ENCODE measurements at places on chromosomes 7 and 10.

- DNase-seq: peak; percentile 42
Observed at GRCh38 chr7:155198901-155199845, 98.5 kb upstream of the INSIG1 start.

DNA sequence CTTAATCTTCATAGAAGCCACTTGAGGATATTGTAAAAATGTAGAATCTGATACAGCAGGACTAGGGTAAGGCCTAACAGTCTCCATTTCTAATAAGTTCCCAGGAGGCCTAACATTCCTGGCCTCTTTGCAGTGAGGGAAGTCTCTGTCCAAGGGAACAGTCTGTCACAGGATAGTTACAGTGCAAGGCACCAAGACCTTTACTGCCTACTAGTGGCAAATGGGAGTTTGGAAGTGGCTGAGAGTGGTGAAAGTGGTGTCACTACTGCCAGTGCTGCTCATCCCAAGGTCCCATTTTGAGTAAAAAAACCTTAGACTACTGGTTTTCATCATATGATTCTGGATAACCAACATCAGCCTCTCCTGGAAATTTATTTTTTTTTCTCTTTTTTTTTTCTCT is 619.5 kb upstream of the SEMA3D start:
- DNase-seq: no peak

DNA sequence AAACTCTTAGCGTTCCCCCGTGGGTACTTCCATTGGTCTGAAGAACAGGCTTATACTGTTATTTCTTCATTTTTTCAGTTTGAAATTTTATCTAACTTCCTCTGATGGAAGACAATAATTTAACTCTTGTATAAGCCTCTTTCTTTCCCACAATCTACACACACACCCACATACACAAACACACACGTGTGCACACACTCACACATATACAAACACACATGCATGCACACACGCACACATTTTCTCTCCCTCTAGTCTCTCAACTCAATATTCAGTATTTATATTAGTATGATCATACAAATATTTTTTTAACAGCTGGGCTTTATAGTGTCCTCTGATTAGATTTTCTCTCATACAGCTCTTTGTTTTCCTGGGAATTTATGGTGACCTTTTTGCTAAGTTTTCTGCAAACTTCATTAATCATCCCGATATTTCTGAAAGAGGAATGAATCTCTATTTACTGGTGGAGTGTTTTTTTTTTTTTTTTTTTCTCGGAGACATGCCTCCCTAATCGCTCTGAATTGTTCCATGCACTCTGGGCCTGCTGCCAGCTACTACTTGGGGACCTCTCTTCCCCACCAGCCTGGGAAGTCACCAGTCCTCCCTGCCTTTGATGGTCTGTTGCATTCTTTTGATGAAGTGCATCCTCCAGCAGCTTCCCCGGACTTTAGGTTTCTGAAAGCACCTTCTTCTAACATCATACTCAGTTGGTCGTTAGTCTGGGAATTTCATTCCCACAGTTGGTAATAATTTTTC is 75.5 kb downstream of the ZNF777 start:
- DNase-seq: no peak

DNA sequence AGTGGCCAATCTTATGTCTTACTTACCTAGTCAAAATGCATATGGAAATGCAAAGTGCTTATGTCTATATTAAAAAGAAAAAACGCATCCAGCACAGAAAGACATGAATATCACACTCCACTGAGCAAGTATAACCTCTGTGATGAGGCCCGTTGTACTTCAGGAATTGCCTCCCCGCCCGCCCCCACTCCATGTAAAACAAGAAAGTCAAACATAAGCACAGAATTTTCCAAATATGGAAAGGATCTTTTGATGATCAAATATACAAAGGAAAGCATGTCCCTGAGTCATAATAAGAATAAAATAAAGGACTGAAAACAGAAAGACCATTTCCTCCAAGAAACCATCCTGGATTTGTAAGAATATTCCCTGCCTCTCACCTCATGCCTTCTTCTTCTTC is 229.1 kb downstream of the BAMBI start:
- DNase-seq: no peak

DNA sequence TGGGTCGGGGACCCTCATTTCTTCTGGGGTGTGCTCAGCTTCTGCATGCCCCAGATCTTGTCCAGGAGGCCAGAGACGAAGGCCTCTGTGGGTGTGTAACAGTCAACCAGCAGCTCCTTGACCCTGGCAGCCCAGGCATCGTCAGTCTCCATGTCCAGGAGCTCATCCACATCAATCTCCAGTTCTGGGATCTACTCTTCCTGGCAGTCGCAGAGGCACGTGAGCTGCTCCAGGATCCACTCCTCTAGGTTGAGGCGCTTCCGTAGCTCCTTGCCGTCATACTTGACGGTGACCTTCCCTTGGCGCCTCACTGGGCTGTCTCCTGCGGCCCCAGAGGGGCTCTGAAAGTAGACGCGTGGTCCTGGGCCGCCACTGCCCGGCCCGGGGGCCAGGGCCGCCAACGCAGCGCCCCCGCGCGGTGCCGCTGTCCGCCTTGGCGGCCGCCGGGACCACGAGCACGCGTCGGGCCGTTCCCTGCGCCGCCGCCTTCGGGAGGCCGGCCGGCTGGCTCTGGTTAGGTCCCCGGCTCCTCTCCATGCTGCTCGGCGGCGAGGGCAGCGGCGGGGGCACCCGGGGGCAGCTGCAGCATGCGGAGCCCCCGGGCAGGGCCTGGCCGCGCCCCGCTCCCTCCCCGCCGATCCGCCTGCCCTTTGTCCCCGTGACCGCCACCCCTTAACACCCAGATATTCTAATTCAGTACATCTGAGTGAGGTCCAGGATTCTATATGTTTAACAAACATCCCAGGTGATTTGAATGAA is 170.5 kb downstream of the SEPTIN7 start:
- DNase-seq: no peak

GRCh38 chr7:149883452-149883861 is 9.7 kb downstream of the ATP6V0E2 start:
- DNase-seq: no peak

DNA sequence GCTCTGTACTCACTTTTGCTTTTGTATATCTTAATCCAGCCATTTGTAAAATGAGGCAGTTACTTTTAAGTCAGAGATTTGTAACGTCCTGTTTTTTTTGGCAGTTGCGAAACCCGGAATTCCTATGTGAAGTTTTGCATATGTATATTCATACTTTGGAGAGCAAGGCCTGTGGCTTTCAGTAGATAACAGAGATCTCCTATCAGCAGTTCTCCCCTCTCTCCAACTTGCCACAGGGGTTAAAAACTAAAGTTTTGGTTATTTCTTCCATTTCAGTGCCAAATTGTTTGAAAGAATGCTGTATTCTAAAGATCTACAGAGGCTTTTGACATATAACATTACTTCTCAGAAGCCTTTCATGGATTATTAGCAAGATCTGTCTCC is 102.4 kb downstream of the EXOC4 start:
- DNase-seq: no peak

GRCh38 chr7:33650828-33651227 is 254.5 kb upstream of the BMPER start:
- no peak for DNase-seq

DNA sequence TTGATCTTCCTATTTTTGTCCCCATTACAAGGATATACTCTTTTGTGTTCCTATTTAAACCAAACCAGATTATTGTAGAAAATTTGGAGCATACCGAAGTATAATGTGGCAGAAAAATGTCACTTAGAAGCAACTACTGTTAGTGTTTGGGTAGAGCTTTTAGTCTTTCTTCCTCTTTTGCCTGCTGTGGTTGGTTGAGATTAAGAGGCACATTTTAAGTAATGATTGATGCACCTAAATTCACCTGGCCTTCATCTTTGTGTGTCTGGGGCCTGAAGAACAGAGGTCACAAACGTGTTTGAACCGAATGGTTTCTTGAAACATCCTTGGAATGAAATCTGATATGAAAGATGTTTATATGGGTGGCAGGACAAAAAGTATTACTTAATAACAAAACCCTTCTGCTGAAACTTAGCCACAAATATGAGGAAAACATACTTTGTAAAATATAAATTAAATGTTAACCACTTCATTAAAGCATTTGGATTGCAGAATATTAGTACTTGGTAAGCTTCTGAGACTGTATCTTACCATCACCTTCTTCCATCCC is 2.6 kb downstream of the BPGM start:
- DNase-seq: no peak

GRCh38 chr10:89861584-89862301 is 160.4 kb downstream of the KIF20B start:
- no peak for DNase-seq

DNA sequence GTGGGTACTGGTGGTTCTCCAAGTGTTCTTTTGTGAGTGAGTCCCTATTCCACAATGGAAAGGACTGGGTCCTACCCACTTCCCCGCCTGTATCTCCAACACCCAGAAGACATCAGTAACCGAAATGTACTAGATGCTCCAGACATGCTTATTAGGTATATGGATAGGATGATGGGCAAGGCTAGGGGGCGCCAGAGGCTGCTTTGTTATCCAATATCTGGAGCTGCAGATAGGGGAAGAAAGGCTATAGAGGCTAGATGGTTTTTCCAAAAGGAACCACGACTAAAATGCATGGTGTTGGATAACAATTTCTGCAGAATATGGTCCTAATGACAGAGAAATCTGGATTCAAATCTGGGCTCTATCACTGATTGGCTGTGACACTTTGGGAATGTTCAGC is 56.2 kb upstream of the TM9SF3 start:
- DNase-seq: no peak

DNA sequence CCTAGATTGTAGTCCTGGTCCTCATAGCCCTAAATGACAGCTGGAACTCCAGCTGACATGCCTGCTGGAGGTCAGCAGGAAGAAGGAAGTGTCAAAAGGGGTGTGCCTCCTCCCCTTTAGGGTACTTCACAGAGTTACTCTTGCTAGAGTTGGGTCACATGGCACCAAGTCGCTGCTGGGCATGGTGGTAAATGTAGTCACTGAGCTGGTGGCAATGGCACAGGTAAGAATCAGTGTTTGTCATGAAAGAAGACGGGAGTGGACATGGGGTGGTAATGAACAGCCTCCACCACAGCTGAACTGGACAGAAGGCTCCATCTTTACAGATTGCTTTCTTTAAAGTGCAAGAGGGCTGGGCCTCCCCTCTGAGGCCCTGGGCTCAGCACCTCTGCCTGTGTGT is 122.3 kb downstream of the ACTR3B start:
- DNase-seq: no peak

- DNase-seq: no peak
Observed at GRCh38 chr10:932589-932988, 1.1 kb upstream of the LARP4B start.

DNA sequence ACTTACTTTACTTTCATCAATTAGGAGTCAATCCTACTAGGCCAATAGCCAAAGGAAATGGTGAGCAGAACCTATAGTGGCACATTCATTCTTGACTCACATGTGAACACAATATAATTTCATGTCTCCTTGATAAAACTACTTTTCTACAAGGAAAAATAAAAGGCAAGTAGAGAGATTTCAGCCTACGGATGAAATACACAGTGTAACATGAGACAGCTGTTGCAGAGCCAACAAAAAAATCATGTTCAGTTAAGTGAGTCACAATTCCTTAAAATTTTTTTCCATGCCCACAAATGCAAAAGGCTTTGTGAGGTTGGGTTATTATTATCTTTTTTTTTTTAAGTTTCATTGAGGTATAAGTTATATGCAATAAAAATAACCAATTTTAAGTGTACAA is 54.8 kb downstream of the GPR141 start:
- DNase-seq: no peak

DNA sequence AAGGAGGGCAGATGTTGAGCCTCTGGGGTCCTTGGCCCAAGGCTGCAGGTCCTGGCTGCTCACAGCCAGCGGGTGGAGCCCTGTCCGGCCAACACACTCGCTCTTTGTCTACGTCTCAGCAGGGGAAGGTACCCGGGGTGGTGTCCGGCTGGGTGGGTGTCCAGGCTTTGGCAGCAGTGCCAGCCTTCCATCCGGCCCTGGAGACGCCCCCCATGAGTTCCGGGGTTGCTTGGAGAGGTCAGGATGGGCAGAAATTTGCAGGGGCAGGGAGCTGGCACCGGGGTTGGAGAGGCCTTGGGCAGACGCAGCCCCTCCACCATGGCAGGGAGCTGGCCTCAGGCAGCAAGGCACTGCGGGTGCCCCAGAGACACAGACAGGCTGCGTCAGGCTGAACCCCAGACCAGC is 42.2 kb upstream of the ELN start:
- no peak for DNase-seq

GRCh38 chr10:21534604-21535493 is 817 bp downstream of the MLLT10 start:
- peak; percentile 20 for DNase-seq

DNA sequence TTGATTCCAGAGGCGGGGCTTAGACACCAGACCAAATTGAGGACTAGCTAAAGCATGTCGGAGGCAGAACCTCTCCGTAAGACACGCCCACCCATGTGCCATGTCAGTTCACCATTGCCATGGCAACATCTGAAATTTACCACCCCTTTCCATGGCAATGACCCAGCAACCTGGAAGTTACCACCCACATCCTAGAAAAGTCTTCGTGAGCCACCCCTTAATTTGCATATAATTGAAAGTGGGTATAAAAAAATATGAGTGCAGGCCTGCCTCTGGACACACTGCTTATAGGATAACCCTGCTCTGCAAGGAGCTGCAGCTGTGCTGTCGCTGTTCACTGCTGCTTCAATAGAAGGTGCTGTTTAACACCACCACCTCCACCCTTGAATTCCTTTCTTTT is 28.0 kb downstream of the TMEM270 start:
- no peak for DNase-seq

- no peak for DNase-seq
Observed at GRCh38 chr7:143257501-143257900, 5.7 kb upstream of the GSTK1 start.

GRCh38 chr7:27179503-27180430 is 5.3 kb downstream of the HOXA11 start:
- DNase-seq: peak; percentile 37

GRCh38 chr10:86586516-86586915 is 64.9 kb upstream of the WAPL start:
- DNase-seq: no peak

GRCh38 chr10:69907517-69907916 is 105.8 kb downstream of the COL13A1 start:
- DNase-seq: no peak

- DNase-seq: no peak
Observed at GRCh38 chr7:132647311-132647710, 71.0 kb upstream of the PLXNA4 start.

- DNase-seq: no peak
Observed at GRCh38 chr7:24406053-24406788, 122.2 kb downstream of the NPY start.

DNA sequence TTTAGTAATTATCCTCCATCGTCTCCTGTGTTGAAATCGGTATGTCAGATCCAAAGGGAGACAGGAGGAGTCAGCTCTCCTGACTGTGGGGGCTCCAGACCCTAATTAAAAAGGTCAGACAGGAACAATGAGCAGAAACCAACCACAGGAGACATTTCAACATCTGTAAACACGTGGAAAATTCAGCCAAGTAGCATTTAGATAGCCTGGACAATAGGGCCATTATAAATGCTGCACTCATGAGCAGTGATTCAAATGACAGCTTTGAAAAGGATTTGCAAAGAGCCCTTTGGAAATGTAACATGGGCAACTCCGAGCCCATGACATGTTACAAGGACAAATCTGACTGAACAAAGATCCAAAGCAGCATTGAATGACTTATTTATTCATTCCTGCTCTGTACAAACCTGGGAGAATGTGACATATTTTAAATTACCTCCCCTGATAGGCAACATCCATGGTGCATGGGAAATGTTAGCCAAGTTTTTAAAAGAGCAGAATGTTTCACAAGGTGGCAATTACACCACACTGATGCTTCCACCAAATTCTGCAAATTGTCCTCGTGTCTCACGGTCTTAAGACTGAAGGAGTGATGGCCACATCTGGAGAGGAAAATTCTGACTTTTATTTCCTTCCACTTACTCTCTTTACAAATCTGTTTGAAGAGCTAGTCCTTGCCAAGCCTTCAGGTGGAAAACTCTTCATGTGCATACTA is 113.3 kb upstream of the KMT2E start:
- DNase-seq: no peak
